Cardiac septum (tissue), 1 donor: ENCODE measurements at places on chromosomes 13 and 19. TPM values are rescaled to one million over a fixed set of nuclear protein-coding genes. Genes with fewer than 3 reads are reported as not detected.

GRCh38 chr19:49136771-49137171 is 17.4 kb downstream of the PPFIA3 start:
- no peak for DNase-seq

GRCh38 chr19:13255041-13255718 is 105.0 kb downstream of the IER2 start:
- no peak for DNase-seq

DNA sequence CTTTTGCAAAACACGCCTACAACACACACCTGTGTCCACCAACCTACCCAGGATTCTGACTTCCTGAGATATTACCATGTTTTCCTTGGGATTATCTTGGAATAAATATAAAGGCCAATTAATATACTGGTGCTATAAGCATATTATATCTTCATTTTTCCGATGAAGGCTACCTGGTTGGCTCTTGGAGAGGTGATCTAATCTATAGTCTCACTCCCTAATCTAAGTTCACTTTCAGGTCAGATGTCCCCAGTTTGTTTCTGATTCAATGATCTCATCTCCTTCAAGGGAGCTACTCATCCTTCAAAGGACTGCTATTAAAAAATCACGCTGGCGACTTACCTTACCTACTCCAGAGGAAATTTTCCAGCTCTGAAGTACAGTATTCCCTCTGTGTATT is 517.5 kb downstream of the KLF5 start:
- no peak for DNase-seq

- no peak for DNase-seq
These were observed 287.5 kb downstream of the ATP8A2 start for GRCh38 chr13:25659091-25659795.

Gene FLT3LG
- 3.8 TPM for total RNA-seq

GRCh38 chr13:47865883-47866282 is 135.2 kb downstream of the SUCLA2 start:
- DNase-seq = no peak

GRCh38 chr13:39281539-39282150 is 243.4 kb downstream of the NHLRC3 start:
- no peak for DNase-seq

DNA sequence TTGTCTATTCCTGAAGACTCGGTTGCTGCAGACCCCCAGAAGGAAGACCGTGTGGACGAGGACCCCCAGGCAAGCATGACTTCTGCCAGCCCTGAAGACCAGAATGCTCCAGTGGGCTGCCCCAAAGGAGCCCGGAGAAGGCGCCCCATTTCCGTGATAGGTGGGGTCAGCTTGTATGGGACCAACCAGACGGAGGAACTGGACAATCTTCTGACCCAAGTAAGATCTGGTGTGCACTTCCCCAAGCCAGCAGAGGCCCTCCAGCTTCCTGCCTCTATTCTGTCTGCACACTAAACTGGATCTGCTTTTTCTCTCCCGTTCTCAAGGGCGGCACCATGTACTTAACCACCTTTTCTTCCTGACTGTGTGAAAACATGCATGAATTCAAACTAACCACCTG is 59.8 kb upstream of the C1QTNF9 start:
- DNase-seq = no peak

Gene FGF21
- not detected for total RNA-seq

Gene UHRF1
- total RNA-seq = 1.00 TPM

- DNase-seq = no peak
These were observed 32.9 kb upstream of the GTF3A start for GRCh38 chr13:27391471-27391870.

DNA sequence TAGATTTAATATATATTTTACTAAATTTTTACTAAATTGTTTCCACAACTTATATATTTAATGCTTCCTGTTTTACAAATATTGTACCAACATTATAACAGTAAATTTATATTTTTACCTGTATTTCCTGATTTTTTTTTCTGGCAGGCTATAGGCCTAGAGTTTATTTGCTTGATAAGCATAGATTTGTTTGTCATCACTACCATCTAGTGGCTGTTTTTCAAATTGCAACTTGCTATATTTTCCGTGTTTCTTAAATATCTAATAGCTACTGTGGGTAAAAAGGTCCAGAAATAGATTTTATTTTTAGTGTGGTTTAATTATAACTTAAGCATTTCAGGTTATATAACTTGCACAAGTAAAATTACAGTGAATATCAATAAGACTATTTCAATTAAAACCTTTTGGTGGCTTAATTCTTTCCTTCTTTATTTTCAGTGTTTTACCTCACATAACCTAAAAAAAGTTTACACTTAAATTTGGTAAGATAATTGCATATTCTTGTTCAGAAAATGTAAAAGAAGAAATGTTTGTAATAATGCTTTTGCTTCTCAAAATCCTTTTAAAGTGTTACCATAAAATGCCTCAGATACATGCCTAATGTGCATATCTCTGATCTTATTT is 60.6 kb downstream of the NDFIP2 start:
- no peak for DNase-seq

Gene TCF3
- 27.7 TPM for total RNA-seq

Gene ARHGAP35
- total RNA-seq = 93.0 TPM

GRCh38 chr19:14748601-14749000 is 29.8 kb downstream of the ADGRE2 start:
- no peak for DNase-seq

Gene ZNF729
- not detected for total RNA-seq

Gene LGALS14
- not detected for total RNA-seq

- DNase-seq = no peak
These were observed at the start of gene MLNR for GRCh38 chr13:49220036-49220855. TSS of gene MLNR (plus strand) at chr13:49220338. CDS start at chr13:49220338, 0 bp downstream.

DNA sequence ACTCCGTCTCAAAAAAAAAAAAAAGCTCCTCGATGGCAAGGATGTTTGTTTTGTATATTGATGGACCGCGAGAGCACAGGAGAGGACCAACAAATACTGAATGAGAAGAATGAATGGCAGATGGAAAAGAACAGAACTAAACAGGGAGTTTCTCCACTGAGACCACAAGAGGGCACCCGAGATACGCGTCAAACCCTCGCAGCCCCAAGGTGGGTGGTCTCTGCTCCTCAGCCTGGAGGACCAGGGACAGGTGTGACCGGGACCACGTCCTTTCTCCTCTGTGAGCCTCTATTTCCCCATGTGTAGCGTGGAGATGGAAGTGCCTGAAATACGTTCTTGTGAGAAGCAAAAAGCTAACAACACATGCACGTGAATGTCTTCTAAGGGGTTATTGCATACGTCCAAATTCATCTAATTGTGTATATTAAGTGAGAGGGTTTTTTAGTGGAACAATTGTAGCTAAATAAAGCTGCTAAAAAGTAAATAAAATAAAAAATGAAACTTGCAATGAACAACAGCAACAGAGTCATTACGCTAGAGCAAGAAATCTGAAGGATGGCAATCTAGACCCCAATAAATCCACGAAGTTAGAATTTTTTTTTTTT is 8.3 kb upstream of the CDC42EP5 start:
- DNase-seq = no peak

DNA sequence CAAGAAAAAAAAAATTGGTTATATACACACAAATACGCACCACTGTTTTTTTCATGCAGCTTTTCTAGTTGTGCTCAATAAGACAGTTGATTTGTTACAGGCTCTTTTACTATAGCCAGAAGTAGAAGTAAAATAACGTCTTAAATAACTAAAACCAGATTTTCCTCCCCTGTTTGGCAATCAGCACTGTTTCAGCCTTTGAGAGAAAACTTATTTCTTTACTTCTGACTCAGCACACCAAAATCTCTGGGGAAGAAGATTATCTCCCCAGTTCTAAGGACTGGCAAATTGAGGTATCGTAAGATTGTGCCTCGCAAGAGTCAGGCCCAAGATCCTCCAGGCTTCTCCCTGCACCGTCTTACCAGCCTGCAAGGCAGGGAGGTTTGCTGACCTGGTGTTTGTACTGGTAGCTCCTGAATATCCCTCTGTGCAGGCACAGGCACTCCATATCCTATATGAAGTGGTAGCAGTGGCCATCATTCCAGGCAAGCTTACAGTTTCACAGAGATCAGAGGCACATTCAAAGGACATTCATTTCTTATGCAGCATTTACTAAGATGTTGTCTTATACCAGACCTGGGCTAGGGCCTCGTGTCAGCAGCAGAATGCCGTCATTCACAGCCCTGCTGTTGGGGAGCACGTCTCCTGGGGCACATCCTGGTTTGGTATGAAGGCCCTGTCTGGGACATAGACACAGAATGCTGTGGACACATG is 268.2 kb downstream of the ZNF536 start:
- no peak for DNase-seq

- DNase-seq = no peak
These were observed 3.0 kb downstream of the PROZ start for GRCh38 chr13:113161433-113161832.

GRCh38 chr13:106738186-106738678 is 170.3 kb upstream of the ARGLU1 start:
- DNase-seq = no peak

GRCh38 chr13:75473468-75473867 is 8.5 kb downstream of the TBC1D4 start:
- no peak for DNase-seq

GRCh38 chr19:2578901-2579677 is 103.2 kb downstream of the GADD45B start:
- DNase-seq = peak; percentile 94

- no peak for DNase-seq
These were observed 106.0 kb upstream of the CSNK1A1L start for GRCh38 chr13:37211487-37211886.

Gene FXYD5
- 19.0 TPM for total RNA-seq
